ENCODE measurements at places on chromosomes 7 and 10.

DNA sequence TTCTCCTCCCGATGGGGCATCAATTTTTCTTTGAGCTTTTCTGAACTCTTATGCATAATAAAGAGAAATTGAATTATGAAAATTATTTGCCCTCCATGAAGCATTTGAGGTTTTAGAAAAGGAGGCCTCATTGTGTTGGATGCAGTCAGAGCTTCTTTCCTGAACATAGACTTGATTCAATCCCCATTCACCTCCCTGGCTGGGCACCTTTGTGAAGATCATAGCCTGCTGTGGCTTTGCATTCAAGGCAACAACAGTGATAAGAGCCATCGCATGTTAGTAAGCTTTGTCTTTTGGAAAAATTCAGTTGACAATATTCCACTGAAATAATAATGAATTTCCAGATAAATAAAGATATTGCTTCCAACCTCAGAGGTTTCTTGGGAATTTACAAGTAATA is 87.1 kb downstream of the TRIL start:
- DNase-seq, result no peak

DNA sequence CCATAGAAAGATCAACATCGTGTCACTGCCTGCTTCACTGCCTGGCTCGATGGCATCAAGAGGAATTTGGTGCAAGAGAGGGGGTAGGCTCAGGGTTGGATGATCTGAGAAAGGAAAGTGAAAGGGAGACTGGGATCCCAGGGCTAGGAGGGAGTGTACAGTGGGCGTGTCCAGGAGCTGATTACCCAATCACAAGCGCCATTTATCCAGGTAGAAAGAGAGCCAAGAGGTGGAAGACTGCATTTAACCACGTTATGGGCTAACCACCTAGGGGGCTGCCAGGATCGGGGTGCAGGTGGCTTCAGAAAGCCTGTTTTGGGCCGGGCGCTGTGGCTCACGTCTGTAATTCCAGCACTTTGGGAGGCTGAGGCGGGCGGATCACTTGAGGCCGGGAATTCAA is 10.3 kb downstream of the PODXL start:
- no peak for DNase-seq

DNA sequence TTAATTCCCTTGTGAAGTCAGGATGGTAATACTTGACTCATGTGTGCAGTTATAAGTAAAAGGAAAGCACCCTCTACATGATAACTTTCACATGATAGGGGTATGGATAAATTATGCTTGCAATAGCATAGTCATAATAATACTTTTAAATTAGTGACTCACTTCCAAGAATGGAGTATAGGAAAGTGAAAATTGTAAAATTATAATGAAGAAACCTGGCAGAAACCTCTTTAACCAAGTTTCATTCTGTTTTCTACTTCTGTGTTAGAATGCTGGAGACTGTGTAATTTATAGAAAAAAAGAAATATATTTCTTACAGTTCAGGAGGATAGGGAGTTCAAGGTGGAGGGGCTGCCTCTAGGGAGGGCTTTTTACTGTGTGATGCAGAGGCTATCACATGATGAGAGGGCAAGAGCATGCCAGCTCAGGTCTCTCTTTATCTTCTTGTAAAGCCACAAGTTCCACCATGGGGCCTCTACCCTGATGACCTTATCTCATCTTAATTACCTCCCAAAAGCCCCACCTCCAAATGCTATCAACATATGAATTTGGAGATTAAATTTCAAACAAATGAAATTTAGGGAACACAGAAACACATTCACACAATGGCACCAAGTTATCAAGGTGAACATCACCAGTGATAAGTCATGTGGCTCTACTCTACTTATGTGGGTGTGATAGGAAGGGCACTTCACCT is 43.2 kb downstream of the HDAC9 start:
- DNase-seq, result no peak

DNA sequence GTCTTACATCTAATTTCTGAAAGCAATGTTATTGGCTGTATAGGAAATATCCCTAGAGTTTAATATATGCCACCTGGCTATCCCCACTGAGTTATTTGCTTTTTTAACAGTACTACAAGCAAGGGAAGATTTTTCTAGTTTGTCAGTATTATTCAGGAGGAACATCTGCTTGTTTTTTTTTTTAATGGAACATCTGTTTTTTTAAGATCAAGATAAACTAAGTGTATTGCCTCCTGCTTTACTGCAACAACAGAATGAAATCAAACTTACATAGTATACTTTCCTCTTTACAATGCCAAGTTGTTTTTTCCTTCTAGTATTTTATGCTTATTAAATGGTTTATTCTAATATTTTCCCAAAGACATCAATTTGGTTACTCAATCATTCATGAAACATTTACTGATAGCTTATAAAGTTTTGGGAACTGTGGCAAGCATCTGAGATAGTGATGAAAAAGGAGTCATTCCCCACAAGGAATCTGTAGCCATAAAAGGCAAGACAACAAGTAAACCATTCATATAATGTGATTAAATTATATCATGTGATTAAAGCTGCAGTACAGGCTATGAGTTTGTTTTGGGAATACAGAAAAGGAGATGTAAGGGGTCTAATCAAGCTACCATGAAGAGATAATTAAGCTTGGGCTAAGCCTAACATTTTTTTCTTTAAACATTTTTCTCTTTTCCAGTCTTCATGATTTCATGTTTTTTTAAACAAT is 17.4 kb downstream of the MTPN start:
- no peak for DNase-seq

- no peak for DNase-seq
Observed at GRCh38 chr10:49688920-49689319, 9.5 kb downstream of the C10orf53 start.

- DNase-seq, result no peak
Observed at GRCh38 chr7:69395061-69395714, 203.1 kb upstream of the AUTS2 start.

DNA sequence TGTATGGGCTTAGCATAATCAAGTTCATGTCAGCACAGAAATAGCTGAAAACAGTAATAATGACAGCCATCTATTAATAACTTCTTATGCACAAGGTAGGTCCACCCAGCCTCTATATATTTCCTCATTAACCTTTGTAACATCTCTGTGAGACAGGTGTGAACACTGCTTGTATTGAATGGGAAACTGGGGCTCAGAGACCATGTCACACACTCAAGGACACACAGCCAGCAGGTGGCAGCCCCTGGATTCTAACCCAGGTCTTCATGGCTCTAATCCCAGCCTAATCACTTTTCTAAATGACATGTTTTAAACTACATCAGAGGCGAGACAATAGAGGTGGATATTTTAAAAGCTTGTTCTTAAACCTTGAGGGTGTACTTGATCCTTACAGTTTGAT is 591.4 kb downstream of the PARD3 start:
- DNase-seq, result no peak

GRCh38 chr10:91907033-91907594 is 2.2 kb downstream of the FGFBP3 start:
- no peak for DNase-seq

DNA sequence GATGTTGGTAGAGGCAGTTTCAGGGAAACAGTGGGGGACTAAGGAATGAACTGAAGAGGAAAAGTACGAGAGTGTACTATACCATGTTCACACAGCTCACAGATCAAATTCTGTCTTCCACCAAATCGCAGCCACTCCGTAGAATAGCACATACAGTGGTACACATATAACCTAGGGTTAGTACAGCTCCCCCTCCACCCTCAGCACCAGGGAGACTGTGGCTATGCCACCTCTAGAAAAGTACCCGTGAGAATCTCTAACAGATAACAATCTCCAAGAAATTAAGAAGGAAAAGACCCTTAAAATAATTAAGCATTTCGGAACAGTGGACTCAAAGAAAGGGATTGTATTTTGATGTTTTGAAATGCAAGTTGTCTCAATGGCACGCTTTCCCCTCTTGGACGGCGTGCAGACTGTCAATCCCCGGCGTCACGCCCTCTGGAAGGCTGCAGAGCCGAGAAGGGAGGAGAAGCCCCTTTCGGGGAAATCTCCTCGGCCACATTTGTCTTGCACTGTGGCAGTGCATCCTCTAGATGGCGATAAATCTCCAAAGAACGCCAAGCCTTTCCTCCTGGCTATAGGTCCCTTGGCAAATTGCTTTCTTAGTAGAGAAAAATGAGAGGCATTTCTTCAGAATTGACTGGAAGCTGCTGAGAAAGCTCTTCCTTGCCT is 345.0 kb downstream of the REEP3 start:
- peak; percentile 82 for DNase-seq

DNA sequence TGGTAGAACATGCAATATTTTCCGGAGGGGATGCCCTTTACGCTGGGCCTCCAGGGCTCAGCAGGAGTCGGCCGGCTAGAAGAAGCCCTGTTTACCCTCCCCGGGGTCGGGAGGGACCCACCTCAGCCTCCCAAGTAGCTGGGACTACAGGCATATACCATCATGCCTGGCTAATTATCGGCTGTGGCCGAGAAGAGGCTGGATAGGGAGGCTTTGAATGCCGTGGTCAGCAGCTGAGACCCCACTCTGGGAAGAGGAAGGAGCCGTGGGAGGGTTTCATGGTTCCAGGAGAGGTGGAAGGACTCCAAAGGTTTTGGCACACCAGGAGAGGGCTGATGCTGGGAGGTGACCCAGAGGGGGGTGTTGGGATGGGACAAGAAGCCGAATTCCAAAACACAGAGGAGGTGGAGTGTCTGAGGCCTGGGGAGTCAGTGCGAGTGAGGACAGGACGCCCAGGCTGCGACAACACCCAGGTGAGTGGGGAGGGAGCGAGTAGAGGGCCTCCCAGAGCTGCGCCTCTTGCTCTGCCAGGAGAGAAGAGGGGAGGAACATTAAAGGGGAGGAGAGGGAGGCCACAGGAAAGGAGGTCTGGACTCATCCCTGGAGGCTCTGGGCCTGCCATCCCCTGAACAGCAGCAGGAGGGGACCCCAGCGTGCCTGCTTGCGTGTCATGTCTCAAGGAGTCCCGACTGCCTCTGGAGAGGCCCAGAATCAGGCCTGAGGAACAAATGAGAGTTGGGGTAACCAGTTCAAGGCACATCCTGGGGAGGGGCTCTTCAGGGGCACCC is 19.6 kb downstream of the GRID2IP start:
- DNase-seq, result no peak

- DNase-seq, result no peak
Observed at GRCh38 chr10:5486853-5487235, 12.5 kb downstream of the CALML5 start.

DNA sequence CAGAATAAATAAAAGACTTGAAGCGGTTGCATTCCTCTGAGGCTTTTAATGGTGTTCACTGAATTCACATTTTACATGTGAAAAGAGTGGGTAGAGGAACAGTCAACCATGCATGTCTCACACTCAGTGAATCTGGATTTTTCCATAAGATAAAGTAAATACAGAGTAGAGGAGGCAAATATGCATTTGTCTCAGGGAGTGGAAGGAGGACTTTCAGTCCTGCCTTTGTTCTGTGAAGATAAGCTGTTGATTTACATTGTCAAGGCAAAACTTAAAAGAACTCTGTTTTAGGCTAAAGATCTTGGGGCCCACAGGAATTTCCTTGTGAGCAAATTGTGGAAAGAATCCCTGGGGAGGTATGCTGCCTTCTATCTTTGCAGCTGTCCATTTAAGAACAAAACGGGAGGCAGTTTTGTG is 825.3 kb upstream of the MBL2 start:
- DNase-seq, result no peak

DNA sequence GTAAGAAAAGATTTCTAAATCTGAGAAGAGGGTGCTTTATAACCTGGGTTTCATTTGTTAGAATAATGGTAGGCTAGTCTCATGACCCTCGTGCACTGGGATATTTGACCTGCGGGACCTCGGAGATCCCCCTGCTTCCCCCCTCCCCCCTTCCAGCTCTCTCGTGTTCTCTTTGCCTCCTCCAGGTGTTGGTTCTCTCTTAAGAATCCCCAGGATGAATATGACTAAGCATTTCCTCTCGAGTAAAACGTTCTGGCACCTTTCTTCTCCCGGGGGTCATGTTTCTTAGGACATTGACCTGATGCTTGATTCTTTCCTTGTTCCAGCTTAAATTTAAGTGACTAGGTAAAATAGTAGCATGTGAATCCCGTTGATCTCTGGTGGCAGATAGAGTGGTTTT is 71.2 kb downstream of the SHH start:
- no peak for DNase-seq

GRCh38 chr10:53135897-53136253 is 363.3 kb upstream of the MBL2 start:
- DNase-seq, result no peak

GRCh38 chr7:117728890-117729624 is 144.2 kb downstream of the CTTNBP2 start:
- no peak for DNase-seq

DNA sequence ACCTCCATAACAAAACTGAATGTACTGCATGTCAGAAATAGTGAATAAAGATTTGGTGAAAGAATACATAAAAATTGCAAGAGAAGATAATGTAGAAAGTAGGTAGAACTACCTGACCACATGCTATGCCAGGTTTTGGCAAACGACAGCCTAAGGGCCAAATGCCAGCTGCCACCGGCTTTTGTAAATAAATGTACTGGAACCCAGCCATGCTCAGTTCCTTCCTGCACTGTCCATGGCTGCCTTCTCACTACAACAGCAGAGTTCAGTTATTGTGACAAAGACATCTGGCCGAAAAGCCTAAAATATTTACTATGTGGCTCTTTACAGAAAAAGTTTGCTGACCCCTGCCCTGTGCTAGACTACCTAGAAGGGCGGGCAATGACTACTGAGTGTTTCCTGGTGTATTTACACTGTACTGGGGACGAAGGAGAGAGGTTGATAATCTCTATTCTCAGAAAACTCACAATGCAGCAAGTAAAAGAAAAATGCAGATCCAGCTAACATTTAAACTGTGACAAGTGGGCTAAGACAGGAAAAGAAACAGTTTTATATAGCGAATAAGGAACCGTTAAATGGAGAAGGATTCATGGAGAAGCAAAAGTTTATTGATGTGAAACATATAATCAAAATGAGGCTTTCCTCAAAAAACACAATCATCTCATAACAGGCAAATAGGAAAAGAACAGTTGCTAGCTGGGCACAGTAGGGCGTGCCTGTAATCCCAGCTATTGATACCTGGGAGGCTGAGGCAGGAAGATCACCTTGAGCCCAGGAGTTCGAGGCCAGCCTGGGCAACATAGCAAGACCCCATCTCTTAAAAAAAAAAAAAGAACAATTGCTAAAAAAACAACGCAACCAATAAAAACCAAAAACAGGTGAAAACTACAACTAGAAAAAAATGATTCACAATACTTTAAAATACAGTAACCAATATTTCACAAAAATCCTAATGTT is 13.7 kb downstream of the KIN start:
- no peak for DNase-seq

Data from HEK293T (cell line).